ENCODE measurements at places on chromosomes 1 and 21. TPM values are rescaled to one million over a fixed set of nuclear protein-coding genes. Genes with fewer than 3 reads are reported as not detected.

CAPN2 gene
- total RNA-seq, result 264 TPM

SPRR2A gene
- total RNA-seq, result not detected

ATP1A4 gene
- not detected for total RNA-seq

AMY1B gene
- not detected for total RNA-seq

SLFNL1 gene
- 0.43 TPM for total RNA-seq

RPE65 gene
- total RNA-seq, result not detected

HSD11B1 gene
- 4.2 TPM for total RNA-seq

ENAH gene
- 1,043 TPM for total RNA-seq

PKP1 gene
- total RNA-seq, result 0.54 TPM

MPZ gene
- total RNA-seq, result 1.8 TPM

TMEM81 gene
- total RNA-seq, result 1.3 TPM

DENND4B gene
- 17.9 TPM for total RNA-seq

BATF3 gene
- not detected for total RNA-seq

GNG4 gene
- total RNA-seq, result not detected

COL24A1 gene
- total RNA-seq, result 2.9 TPM

C1QTNF12 gene
- 0.43 TPM for total RNA-seq

TAS1R2 gene
- total RNA-seq, result not detected

MMEL1 gene
- 0.32 TPM for total RNA-seq

CENPS gene
- 20.0 TPM for total RNA-seq

ITLN1 gene
- total RNA-seq, result not detected

GJA4 gene
- total RNA-seq, result 0.11 TPM

F5 gene
- total RNA-seq, result 0.11 TPM

ANKRD65 gene
- 1.7 TPM for total RNA-seq

TINAGL1 gene
- 31.8 TPM for total RNA-seq

NCMAP gene
- not detected for total RNA-seq

CRYAA gene
- total RNA-seq, result not detected

MECR gene
- 13.5 TPM for total RNA-seq

MTARC2 gene
- 11.2 TPM for total RNA-seq

ACKR1 gene
- not detected for total RNA-seq

Measured in articular chondrocyte of knee joint (primary cell).